NCI-H2171 (cell line): ENCODE measurements at places on chromosomes 3 and 15.
A peak's percentile ranks its signal among the peaks of the same experiment; 100 is the strongest.

DNA sequence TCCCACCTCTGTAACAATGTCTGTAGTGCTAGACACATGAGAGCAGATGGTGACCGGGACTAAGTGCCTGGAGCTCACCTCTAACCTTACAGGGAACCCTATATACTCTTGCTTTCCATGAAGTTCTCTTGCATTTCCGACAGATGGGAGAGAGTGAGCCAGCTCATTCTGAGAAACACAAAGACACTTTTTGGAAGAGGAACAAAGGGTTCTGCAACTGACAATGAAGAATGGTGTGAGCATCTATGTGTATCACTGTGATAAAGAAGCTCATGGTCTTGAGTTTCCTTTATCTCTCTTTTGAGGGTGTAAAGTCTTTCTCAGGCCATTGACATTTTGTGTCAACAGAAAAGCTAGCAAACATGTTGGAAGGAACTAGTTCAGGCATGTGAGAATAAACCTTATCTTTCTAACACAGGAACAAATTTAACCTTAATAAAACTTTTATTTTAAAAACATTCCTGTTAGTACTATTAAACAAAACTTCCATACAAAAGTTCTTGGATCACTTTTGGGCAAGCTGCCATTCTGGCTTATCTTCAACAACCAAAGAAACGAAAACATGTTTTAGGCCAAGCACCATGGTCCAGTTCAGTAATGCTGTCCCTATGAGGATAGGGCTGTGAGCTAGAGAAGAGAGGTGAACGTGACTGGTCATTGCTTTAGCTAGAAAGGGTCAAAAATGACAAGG, 142.7 kb downstream of the THRB start:
- DNase-seq, result no peak

DNA sequence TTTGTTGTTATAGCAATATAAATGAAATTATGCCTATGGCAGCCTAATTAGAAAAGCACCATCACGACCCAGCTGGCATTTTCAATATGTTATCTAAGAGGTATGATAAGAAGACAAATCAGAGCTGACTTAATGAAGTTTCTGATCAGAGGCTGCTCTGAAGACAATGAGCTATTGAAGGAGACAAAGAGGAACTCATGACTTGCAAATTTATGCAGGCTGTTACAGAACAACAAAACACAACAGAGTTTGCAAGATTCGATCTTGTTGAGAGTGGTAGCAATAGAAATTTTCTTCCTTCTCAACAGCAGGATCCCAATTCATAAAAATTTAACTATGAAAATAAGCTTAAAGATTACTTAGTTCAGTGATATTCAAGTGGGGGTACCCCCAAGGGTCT, 7.7 kb downstream of the CCDC54 start:
- DNase-seq, result peak; percentile 2

DNA sequence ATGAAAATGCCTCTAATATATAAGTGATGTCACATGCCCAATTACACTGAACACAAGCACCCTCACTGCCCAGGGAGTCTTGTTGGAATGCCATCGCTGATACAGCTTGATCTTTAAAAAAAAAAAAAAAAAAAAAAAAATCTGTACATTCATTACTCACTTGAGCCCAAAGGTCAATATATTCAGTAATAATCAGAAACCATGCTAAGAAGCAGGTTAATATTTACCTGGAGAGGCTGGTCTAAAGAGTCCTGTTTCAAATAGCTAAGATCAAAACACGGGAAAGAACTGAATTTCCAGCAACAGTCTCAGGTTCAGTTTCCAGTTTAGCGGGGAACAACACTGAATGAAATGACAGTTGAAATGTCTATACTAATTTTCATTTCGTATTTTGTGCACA, 109.9 kb downstream of the UACA start:
- DNase-seq, result no peak

DNA sequence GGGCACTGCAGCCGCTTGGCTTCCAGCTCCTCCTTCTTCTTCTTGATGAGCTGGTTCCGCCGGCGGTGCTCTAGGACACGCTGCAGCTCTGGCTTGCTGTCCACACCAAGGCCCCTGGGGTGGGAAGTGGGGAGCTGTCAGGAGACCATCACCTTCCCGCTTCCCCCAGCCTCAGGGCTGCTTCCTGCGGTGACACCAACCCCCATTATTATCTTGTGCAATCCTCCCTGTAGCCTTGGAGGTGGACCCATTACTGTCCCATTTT, 10.0 kb downstream of the FAM107A start:
- no peak for DNase-seq

GRCh38 chr3:185956244-185956643, 18.4 kb upstream of the TRA2B start:
- DNase-seq, result no peak

DNA sequence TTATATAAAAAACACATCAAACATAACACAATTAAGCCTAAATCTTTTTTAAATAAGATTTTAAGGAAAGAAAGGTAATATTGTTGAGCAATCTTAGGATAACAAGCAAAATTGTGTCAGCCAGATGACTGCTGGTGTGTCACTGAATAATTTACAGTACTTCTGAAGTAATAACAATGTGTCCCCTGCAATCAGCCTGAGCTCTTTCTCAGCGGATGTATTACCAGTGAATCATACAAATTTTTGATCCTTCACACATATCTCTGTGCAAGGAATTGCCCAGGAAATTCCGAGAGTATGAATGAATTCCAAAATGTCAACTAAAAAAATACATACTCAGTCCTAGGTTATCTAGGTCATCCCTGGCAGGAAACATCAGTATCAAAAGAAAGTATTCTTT, 76.6 kb upstream of the PTX3 start:
- no peak for DNase-seq

GRCh38 chr15:71228403-71228802, 113.1 kb downstream of the THSD4 start:
- no peak for DNase-seq

DNA sequence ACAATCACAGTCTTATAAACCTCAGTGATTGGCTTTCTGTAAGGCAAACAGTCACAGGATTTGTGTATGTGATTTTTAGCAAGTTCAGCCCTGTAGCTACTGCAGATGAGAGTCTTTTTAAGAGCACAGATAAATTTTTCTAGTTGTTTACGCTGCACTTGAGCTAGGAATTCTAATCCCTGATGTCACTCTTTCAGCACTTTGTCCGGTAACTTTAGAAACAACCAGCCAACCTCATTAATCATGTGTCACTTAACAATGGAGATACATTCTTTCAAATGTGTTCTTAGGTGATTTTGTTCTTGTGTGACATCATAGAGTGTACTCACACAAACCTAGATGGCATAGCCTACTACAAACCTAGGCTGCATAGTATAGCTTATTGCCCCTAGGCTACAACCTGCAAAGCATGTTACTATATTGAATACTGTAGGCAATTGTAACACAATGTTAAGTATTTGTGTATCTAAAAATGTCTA, 36.8 kb upstream of the GOLGA6L2 start:
- no peak for DNase-seq

GRCh38 chr3:15514663-15515340, 6.7 kb downstream of the COLQ start:
- DNase-seq, result no peak

DNA sequence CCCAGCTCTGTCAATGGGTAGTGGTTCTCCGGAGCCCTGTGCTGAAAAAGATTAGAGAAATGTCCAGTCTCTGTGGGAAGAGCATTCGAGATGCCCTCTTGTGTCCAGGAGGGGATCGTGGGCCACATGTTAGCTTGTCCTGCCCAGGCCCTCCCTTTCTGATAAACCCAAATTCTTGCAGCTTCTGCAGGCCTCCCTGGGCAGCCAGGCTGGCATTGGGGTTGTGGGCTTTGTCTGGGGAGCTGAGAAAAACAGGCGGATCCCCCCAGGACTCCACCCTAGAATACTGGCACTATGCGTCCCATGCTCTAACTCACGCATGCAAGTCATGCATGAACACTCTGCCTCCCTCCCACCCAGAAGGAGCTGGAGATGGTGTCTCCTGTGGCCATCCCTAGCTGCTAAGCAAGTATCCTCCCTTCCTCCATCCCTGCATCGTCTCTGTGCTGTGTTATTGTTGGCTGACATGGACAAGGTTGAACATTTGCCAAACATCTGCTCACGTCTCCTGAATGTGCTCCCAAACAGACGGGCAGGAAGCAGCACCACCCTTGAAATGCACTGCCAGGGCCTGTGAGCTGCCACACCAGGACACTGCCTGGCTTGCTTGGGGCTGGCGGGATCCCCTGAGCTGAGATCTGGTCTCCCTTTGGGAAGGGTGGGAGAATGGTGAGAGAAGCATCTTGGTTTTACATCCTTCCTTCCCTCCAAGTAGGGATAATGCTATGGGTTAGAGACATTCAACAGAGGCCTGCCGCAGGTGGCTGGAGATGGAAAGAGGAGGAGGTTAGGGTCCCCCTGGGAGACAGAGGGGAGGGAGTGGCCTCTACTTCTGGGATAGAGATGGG, 26.5 kb downstream of the CFAP161 start:
- DNase-seq, result peak; percentile 87

DNA sequence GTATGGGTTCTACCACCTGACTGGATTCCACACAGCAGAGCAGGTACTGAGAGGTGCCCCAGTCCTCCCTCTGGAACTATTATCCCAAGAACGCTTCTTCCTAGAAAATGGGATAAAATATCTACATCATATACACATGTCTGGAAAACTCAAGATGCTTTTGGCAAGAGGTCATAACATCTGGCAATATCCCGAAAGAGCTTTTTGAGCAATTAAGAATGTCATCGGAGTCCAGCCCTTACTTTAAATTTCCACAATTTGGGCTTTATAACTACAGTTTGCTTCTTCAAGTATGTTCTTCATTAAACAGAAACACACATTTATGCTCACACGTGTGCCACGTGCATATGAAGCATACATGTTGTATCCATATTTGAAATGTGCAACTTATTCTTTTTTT, 365.9 kb upstream of the THBS1 start:
- DNase-seq, result no peak

- DNase-seq, result no peak
These were observed 17.1 kb downstream of the PRR23E start for GRCh38 chr3:127209840-127210653.

DNA sequence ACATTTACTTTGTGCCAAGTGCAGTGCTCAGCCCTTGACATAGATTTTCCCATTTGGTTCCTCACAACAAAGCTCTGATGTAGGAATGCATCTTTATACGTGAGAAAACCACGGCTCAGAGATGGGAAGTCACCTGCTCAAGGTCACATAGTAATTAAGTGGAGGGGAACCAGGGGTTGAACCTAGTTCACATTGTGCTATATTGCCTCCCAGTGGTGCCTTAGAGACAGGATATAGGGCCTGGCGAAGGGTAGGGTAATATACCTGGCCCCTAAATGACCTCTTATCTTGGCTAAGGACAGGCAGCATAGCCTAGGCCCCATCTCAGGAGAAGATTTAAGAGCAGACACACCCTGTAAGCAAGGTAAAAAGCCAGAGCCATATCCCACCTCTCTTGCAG, 71.5 kb downstream of the FOXP1 start:
- no peak for DNase-seq

- DNase-seq, result no peak
These were observed 117.5 kb upstream of the ARHGEF3 start for GRCh38 chr3:56919137-56919796.

DNA sequence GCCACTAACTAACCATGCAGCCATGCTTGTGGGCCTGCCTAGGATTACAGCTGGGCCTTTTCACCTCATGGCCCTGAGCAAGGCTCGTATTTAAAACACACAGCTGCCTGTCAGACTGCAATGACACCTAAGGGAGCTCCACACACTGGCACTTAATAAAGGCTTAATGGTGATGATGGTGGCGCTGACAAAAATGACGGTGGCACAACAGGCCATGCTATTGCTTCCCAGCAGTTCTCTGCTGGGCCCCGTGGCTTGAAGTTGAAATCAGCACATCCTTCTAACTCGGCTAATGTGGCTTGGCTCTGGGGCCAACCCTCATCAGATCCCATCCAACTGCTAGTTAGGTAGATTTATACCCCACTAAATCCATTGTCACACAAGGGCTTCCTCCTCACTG, 112.9 kb downstream of the FHIT start:
- DNase-seq, result no peak

DNA sequence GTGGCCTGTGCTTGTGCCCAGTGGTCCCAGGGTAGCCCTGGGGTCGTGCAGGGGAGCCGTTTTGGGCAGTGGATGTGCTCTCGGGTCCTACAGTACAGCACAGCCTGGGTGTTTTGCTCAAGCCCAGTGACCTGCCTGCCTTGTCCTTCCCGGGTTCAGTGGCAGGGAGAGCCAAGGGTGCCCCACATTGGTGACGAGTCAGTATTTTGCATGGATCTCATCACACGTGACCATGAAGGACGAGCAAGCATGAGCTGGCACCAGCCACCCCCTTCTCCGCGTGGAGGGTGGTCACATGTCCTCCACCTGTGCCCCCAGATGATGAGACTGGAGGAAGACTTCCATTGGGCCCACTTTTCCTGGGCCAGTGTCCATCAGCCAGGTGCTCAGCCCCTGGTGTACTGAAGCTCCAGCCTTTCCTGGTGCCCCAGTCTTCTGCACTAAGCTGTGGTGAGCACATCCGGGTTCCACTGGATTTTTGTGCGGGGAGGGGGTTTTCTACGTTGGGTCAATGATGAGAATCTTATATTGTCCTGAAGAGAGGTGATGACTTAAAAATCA, 197.5 kb downstream of the UBE3A start:
- DNase-seq, result no peak

DNA sequence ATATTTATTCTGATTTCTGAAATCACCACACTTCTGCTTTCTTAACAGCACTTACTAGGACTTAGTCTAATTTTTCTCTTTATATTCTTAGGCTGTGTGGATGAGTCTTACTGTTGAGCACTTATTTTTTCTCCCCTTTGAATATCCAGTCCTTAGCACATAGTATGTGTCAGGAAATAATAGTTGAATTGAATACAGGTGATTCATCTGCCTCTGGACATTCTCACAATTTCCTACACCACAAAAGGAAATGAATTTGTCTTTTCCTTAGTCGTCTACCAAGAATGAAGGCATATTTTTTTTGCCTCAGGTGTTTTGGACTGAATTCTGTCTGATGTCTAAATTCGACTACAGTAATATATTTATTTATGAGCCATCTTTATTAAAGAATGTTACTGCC, 204.2 kb downstream of the GHSR start:
- DNase-seq, result no peak
